ENCODE measurements at places on chromosomes 2 and 18. TPM values are rescaled to one million over a fixed set of nuclear protein-coding genes. Genes with fewer than 3 reads are reported as not detected.
A peak's percentile ranks its signal among the peaks of the same experiment; 100 is the strongest.

GRCh38 chr2:150978053-150978452, 283.6 kb downstream of the RBM43 start:
- no peaks in the 10 kb centered on the region for H3K36me3 ChIP-seq
- no peak for DNase-seq
- no peak overlapping the region for H3K4me3 ChIP-seq
- no peaks in the 10 kb centered on the region for H3K4me1 ChIP-seq

- H3K27me3 ChIP-seq: no peaks in the 10 kb centered on the region
- no peaks in the 10 kb centered on the region for H3K36me3 ChIP-seq
- DNase-seq: no peak
- H3K4me3 ChIP-seq: no peak overlapping the region
- no peaks in the 10 kb centered on the region for H3K4me1 ChIP-seq
- no peak overlapping the region for H3K27ac ChIP-seq
These were observed 121.4 kb downstream of the CTAGE1 start for GRCh38 chr18:22296304-22296703.

The EGR4 gene
- total RNA-seq: 0.17 TPM

- no peak for DNase-seq
- peak overlapping the region; percentile 70 for H3K27ac ChIP-seq
- H3K36me3 ChIP-seq: no peaks in the 10 kb centered on the region
- no peaks in the 10 kb centered on the region for H3K27me3 ChIP-seq
These were observed 51.1 kb downstream of the CTIF start for GRCh38 chr18:48589797-48590519.

GRCh38 chr2:127906206-127906926, 20.6 kb upstream of the AMMECR1L start:
- DNase-seq: no peak
- H3K36me3 ChIP-seq: no peaks in the 10 kb centered on the region
- no peak overlapping the region for H3K4me3 ChIP-seq
- no peaks in the 10 kb centered on the region for H3K27me3 ChIP-seq
- no peak overlapping the region for H3K27ac ChIP-seq
- H3K4me1 ChIP-seq: peaks cover 6% of the 10 kb centered on the region

DNA sequence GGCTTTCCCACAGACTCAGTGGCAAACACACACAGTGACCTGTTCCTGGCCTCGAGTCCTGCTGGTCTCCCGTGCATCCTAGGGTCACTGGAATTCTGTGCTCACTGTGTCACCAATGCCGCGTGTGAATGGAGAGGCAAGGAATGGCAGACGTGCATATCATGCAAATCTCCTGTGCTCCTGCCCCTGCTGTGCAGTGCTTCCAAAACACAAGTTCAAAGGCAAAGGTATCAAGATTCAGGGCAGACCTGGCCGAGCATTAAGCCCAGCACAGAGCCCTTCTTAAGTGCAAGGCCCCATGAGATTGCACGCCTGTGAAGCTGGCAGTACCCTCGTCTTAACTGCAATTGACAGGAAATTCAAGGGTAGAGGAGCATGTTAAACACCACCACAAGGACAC, 129.1 kb downstream of the NDUFA10 start:
- H3K4me3 ChIP-seq: no peak overlapping the region
- no peak for DNase-seq
- H3K4me1 ChIP-seq: no peaks in the 10 kb centered on the region
- H3K27me3 ChIP-seq: no peaks in the 10 kb centered on the region
- H3K27ac ChIP-seq: no peak overlapping the region

DNA sequence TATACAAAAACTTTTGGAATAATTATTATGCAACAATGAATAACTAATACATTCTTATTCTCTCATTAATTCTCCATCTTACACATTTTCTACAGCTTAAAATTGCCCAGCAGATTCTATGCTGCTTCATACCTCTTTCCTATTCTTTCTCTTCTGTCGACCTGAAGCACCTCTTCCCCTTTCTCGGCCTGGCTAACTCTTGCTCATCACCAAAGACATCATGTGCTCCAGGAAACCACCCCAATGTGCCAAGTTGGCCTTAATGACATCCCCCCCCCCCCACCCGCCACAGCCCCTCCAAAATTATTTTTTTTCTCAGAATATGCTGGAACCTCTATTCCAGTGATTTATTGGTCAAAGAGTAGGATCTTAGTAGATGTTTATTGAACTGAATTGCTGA, 43.6 kb downstream of the ZNF521 start:
- no peak overlapping the region for H3K27ac ChIP-seq
- H3K4me1 ChIP-seq: no peaks in the 10 kb centered on the region
- H3K27me3 ChIP-seq: no peaks in the 10 kb centered on the region
- DNase-seq: no peak
- H3K36me3 ChIP-seq: no peaks in the 10 kb centered on the region

- no peaks in the 10 kb centered on the region for H3K27me3 ChIP-seq
- peak overlapping the region; percentile 22 for H3K4me3 ChIP-seq
- DNase-seq: no peak
These were observed 16.9 kb downstream of the GPR55 start for GRCh38 chr2:230908092-230908594.

The GAL3ST2 gene
- total RNA-seq: not detected

DNA sequence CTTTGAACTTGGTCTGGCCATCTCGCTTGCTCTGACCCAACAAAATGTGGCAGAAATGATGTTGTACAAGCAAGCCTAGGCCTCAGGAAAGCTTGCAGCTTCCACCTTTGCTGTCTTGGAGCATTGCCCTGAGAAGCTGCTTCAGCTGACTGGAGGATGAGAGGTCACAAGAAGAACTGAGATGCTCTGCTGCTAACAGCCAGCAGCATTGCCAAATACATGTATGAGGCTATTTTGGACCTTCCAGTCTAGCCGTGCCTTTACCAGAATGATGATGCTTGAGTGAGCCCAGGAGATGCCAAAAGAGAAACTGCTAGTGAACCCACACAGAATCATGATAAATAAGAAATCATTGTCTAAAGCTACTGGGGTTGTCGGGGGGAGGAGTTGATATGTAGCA, 13.2 kb upstream of the ITGAV start:
- DNase-seq: no peak
- no peak overlapping the region for H3K4me3 ChIP-seq
- peaks cover 28% of the 10 kb centered on the region for H3K4me1 ChIP-seq
- H3K27ac ChIP-seq: peak overlapping the region; percentile 82
- H3K36me3 ChIP-seq: no peaks in the 10 kb centered on the region

The IL18RAP gene
- 0.57 TPM for total RNA-seq

The TUBA3E gene
- not detected for total RNA-seq

Measured in esophagus muscularis mucosa (tissue), 4 donors.